ENCODE measurements at places on chromosomes 7 and 10. TPM values are rescaled to one million over a fixed set of nuclear protein-coding genes. Genes with fewer than 3 reads are reported as not detected.

- no peaks in the 10 kb centered on the region for H3K36me3 ChIP-seq
- peak overlapping the region; percentile 87 for H3K27ac ChIP-seq
- no peaks in the 10 kb centered on the region for H3K27me3 ChIP-seq
- no peak for DNase-seq
- H3K4me1 ChIP-seq = peaks cover 20% of the 10 kb centered on the region
Observed at GRCh38 chr7:27129729-27130539, 623 bp downstream of the HOXA4 start.

GPR141 gene
- 3.9 TPM for total RNA-seq

- H3K4me3 ChIP-seq = no peak overlapping the region
- no peaks in the 10 kb centered on the region for H3K36me3 ChIP-seq
- H3K4me1 ChIP-seq = no peaks in the 10 kb centered on the region
- no peak for DNase-seq
- H3K27me3 ChIP-seq = no peaks in the 10 kb centered on the region
Observed at GRCh38 chr10:27446091-27446918, 57.8 kb upstream of the RAB18 start.

MYO3A gene
- not detected for total RNA-seq

C7orf57 gene
- 2.1 TPM for total RNA-seq

CDNF gene
- 0.94 TPM for total RNA-seq

ADCYAP1R1 gene
- total RNA-seq = 0.98 TPM

GRCh38 chr7:15947754-15948153 is 261.3 kb upstream of the MEOX2 start:
- H3K27ac ChIP-seq = no peak overlapping the region
- no peak for DNase-seq

DNA sequence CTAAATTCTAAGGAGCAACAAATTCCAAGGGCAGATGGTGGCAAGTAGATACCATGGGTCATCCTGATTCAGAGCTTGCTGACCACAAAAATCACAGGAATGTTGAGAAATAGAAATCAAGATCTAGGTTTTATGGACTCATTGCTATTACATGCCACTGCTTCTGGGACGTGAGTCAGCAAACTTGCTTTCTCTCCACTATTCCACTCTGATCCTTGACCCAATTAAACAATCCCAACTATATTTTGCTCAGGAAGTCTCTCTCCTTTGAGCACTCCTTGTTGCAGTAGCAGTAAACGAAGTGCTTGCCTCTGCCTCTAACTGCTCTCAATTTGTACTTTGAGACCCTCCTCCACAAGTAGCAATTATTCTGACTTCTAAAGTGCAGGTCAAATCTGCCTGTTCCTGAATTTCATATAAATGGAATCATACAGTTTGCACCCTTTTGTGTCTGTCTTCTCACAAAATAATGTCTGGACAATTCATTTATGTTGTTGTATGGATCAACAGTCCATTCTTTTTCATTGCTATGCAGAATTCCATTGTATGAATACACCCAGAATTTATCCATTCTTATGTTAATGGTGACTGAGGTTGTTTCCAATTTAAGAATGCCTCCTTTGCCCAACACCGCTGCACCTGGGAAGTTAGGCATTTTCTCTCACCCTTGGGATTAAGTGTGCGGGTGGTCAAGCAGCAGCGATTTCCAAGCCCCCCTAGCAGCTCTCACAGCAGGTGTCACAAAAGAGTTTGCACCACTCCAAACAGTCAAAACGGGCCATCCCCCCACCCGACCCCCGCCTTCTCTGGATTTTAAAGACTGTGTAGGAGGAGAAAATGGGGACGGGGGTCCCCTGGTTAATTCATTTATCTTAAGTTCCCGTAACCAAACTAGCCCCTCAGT is 35.9 kb downstream of the ACSM6 start:
- H3K4me1 ChIP-seq = peaks cover 6% of the 10 kb centered on the region
- H3K27ac ChIP-seq = no peak overlapping the region
- H3K4me3 ChIP-seq = peak overlapping the region; percentile 42

OR6V1 gene
- not detected for total RNA-seq

- no peak overlapping the region for H3K27ac ChIP-seq
- no peaks in the 10 kb centered on the region for H3K4me1 ChIP-seq
- DNase-seq = no peak
- H3K27me3 ChIP-seq = no peaks in the 10 kb centered on the region
- H3K36me3 ChIP-seq = no peaks in the 10 kb centered on the region
Observed at GRCh38 chr7:93178213-93178612, 30.0 kb upstream of the SAMD9L start.

DNA sequence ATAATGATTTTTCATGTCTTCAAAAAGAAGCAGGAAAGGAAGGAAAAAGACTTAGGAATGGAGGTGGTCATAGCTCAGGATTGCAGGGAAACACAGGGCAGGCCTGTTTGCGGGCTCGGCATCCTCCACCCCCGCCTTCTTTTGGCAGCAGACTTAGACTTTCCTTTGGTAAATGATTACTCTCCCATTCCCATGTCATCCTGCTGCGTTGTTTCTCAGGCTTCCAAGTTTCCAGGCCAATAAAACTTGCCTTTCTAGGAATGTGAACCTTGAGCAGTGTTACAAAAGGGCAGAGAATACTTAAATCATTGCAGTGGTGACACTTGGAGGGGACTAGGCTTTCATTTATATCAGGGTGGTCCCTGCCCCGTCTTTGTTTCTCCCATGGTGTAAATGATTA is 34.0 kb upstream of the DGKB start:
- no peaks in the 10 kb centered on the region for H3K27me3 ChIP-seq
- no peak overlapping the region for H3K4me3 ChIP-seq
- H3K36me3 ChIP-seq = no peaks in the 10 kb centered on the region
- no peak overlapping the region for H3K27ac ChIP-seq
- no peaks in the 10 kb centered on the region for H3K4me1 ChIP-seq

DNA sequence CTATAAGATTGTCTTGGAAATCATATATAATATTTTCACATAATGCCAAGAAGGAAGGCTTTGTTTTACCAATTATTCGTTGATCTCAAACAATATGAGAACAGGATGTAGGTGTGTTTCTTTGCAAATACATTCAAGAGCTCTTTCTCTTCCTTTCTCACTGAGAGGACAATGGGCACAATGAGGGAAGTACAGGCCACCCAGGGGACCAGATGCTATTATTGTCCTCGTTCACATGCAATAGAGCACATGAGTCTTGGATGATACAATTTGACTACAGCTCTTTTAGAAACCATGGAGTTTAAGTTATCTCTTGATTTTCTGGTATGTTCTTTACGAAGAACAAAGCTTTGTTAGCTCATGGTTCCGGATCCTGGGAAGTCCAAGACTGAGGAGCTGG is 323.7 kb upstream of the KLF6 start:
- H3K4me3 ChIP-seq = no peak overlapping the region
- H3K4me1 ChIP-seq = no peaks in the 10 kb centered on the region
- no peaks in the 10 kb centered on the region for H3K36me3 ChIP-seq
- H3K27me3 ChIP-seq = no peaks in the 10 kb centered on the region
- no peak for DNase-seq

ELFN1 gene
- total RNA-seq = 0.11 TPM

GRCh38 chr7:104206841-104207240 is 972 bp downstream of the ORC5 start:
- H3K27ac ChIP-seq = peak overlapping the region; percentile 84
- no peaks in the 10 kb centered on the region for H3K27me3 ChIP-seq
- H3K36me3 ChIP-seq = peaks cover 10% of the 10 kb centered on the region
- H3K4me1 ChIP-seq = peaks cover 18% of the 10 kb centered on the region
- peak overlapping the region; percentile 78 for H3K4me3 ChIP-seq

DNA sequence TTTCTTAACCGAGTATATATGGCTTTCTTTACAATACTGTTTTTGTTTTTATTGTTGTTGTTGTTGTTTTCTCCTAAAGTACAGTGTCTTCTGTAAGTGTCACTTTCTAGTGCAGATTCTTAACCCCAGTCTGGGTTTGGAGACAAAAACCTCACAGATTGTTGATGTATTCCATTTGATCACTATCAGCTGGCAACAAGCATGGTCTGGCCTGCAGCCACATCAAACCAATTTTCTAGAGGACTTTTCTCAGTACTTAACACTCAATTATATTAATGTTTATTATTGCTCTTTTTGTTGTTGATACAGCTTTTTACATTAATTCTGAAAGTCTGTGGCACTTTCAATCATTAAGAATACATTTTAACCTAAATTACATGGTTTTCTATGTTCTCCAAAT is 17.1 kb downstream of the LRRN3 start:
- H3K4me3 ChIP-seq = no peak overlapping the region
- H3K4me1 ChIP-seq = peaks cover 4% of the 10 kb centered on the region
- no peak for DNase-seq
- H3K36me3 ChIP-seq = no peaks in the 10 kb centered on the region
- H3K27ac ChIP-seq = no peak overlapping the region
- H3K27me3 ChIP-seq = no peaks in the 10 kb centered on the region

DNA sequence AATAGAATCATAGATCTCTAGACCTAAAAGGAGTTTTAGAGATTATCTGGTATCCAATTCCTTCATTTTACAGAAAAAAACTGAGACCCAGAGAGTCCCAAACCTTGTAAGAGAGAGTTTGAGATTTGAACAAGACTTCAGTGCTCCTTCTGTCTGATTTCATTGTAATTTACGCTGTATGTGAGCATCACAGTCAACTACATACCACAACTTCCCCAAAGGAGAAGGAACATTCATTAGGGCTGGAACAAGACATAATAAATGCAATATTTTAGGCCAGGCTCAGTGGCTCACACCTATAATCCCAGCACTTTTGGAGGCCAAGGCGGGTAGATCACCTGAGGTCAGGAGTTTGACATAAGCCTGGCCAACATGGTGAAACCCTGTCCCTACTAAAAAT is 17.3 kb upstream of the PRKAR2B start:
- DNase-seq = no peak
- no peak overlapping the region for H3K27ac ChIP-seq
- no peaks in the 10 kb centered on the region for H3K4me1 ChIP-seq
- H3K27me3 ChIP-seq = no peaks in the 10 kb centered on the region
- no peak overlapping the region for H3K4me3 ChIP-seq

GRCh38 chr7:31318313-31318712 is 22.2 kb downstream of the NEUROD6 start:
- no peak overlapping the region for H3K27ac ChIP-seq
- DNase-seq = no peak
- H3K4me3 ChIP-seq = no peak overlapping the region
- H3K4me1 ChIP-seq = no peaks in the 10 kb centered on the region
- H3K36me3 ChIP-seq = no peaks in the 10 kb centered on the region

ANKRD7 gene
- not detected for total RNA-seq

- no peak for DNase-seq
- no peak overlapping the region for H3K27ac ChIP-seq
- H3K27me3 ChIP-seq = no peaks in the 10 kb centered on the region
- H3K4me1 ChIP-seq = peaks cover 87% of the 10 kb centered on the region
Observed at GRCh38 chr10:32338262-32338661, 8.7 kb downstream of the EPC1 start.

LHPP gene
- total RNA-seq = 21.4 TPM

DNA sequence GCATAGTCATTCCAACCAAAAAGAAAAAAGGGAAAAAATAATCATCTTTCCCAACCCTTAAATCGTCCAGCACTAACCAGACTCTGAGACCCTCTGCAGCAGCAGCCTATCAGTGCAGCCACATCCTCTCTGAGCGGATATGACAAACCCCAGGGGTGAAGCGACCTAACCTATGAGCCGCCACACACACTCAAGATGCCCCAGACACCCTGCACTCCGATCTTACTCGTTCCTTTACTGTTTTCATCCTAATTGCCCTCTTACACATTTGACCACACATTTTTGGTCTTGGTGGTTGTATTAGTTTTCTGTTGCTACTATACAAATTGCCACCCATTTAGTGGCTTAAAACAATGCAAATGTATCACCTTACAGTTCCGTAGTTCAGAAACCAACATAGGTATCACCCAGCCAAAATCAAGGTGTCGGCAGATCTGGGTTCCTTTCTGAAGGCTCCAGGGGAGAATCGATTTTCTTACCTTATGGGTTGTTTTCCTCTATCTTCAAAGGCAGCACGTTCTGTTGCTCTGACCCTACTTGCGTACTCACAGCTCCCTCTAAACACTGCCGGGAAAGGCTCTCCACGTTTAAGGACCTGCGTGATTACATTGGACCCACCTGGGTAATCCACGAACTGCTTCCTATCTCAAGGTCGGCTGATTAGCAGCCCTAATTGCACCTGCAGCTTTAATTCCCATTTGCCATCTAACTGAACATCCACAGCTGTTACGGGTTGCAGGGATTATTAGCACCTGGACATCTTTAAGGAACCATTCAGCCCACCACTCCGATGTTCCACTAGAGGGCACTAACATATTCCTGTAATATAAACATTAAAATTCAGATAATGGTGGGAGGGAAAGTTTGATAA is 37.3 kb upstream of the PRSS1 start:
- no peak overlapping the region for H3K27ac ChIP-seq
- H3K27me3 ChIP-seq = no peaks in the 10 kb centered on the region
- H3K4me1 ChIP-seq = no peaks in the 10 kb centered on the region
- H3K36me3 ChIP-seq = no peaks in the 10 kb centered on the region

- H3K4me3 ChIP-seq = no peak overlapping the region
- no peaks in the 10 kb centered on the region for H3K27me3 ChIP-seq
- no peak for DNase-seq
- H3K4me1 ChIP-seq = peaks cover 7% of the 10 kb centered on the region
Observed at GRCh38 chr10:13106387-13107045, 6.6 kb downstream of the OPTN start.

DNA sequence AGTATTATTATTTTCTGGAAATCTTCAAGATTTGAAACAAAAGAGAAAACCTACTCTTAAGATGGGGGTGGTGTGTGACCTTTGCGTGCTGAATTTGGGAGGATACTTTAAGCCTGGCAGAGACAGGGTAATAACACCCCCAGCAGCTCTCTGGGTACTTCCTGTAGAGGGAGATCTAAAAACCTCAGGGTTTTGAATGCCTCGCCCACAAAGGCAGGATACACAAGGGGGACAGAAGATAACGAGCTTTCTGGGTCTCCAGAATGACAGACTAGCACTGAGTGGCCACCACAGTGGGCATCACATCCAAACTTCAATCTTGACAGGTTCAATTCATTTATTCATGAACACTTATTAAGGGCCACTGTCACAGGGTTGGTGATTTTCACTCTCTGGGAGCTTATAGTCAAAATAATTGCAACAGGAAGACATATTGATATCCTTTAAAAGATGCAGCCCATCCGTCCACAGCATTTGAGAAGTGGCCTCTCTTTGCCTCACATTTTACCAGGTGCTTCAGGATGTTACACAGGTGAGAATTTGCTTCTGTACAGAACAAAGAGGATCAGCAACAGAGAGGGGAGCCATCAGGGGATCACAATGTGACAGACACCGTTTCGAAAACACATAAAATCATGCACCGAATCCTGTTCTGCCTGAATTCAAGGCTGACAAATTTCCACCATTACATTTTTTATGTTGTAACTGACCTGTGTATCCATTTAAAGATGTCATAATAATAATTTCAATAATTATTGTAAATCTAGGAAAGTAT is 14.3 kb downstream of the CPA1 start:
- no peaks in the 10 kb centered on the region for H3K36me3 ChIP-seq
- no peak overlapping the region for H3K27ac ChIP-seq
- H3K4me3 ChIP-seq = no peak overlapping the region
- no peak for DNase-seq
- H3K27me3 ChIP-seq = no peaks in the 10 kb centered on the region
- no peaks in the 10 kb centered on the region for H3K4me1 ChIP-seq

NUP42 gene
- 40.9 TPM for total RNA-seq

- H3K27ac ChIP-seq = peak overlapping the region; percentile 62
- H3K27me3 ChIP-seq = no peaks in the 10 kb centered on the region
- H3K4me1 ChIP-seq = no peaks in the 10 kb centered on the region
- no peaks in the 10 kb centered on the region for H3K36me3 ChIP-seq
- peak overlapping the region; percentile 43 for H3K4me3 ChIP-seq
Observed at GRCh38 chr10:484925-485661, 204.4 kb downstream of the DIP2C start.

OR9A2 gene
- not detected for total RNA-seq

GRCh38 chr7:25780904-25781303 is 371.1 kb upstream of the NFE2L3 start:
- H3K36me3 ChIP-seq = no peaks in the 10 kb centered on the region
- DNase-seq = no peak
- H3K4me1 ChIP-seq = no peaks in the 10 kb centered on the region
